ENCODE measurements at places on chromosomes 13 and 19.

DNA sequence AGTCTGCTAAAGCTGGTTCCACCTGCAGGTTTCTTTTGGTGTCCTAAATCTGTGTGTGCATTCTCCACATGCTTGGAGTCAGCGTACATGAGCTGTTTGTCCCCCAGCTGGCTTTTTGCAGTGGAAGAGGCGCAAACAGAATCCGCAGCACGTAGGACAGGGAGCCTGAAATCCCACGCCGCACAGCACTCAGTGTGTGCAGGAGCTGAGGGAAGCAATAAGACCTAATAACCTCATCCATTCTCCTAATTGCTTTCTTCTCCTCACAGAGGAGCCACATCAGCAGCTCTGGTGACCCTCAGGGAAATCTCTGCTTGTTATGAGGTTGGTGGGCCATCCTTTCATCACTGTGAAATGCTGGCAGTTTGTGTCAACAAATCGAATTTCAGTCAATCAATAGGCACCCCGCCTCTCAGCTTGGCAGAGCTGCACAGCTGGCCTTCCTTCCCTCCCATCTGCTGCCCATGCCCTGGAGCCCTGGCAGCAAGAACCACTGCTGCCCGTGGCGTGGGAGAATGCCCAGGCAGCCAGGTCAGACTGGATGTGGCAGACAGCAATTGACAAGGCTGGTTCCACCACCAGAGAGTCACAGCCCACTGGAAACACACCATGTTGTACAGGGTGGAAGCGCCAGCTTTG lies 136.7 kb downstream of the ZDHHC20 start:
- DNase-seq: no peak

GRCh38 chr13:51997641-51998330 lies 13.5 kb downstream of the ATP7B start:
- DNase-seq: no peak

GRCh38 chr13:107730813-107731212 lies 484.5 kb downstream of the LIG4 start:
- no peak for DNase-seq

GRCh38 chr19:38664503-38665211 lies 17.2 kb downstream of the ACTN4 start:
- no peak for DNase-seq

DNA sequence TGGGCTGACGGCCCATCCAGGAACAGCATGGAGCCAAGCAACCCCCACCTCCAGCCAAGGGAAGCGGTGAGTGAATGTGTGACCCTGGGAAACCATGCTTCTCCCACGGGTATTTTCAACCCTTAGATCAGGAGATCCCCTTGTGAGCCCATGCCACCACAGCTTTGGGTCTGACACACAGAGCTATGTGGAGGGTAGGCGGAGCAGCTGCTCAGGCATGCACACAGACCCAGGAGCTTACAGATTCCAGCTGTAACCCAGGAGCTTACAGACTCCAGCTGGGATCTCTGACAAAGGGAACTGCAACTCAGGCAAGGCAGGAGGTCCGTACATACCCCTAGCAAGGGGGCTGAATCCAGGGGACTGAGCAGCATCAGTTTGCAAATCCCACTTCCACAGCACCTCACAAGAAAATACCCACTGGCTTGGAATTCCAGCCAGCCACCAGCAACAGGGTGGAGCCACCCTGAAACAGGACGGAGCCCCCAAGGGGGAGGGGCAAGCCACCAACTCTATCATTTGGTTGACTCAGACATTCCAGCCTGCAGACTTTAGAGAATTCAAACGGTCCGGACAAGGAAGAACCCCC lies 40.8 kb upstream of the RFXAP start:
- peak; percentile 74 for DNase-seq

- no peak for DNase-seq
Measured at GRCh38 chr13:100637380-100637779, 37.2 kb downstream of the TMTC4 start.

GRCh38 chr19:16801600-16802013 lies 27.6 kb upstream of the SIN3B start:
- DNase-seq: no peak

GRCh38 chr13:113785051-113786010 lies 26.3 kb downstream of the TMEM255B start:
- no peak for DNase-seq

- DNase-seq: peak; percentile 38
Measured at GRCh38 chr19:51090471-51090870, 7.8 kb upstream of the KLK14 start.

GRCh38 chr13:19818223-19818842 lies 35.6 kb upstream of the PSPC1 start:
- peak; percentile 81 for DNase-seq

GRCh38 chr13:26095846-26096610 lies 44.2 kb upstream of the SHISA2 start:
- peak; percentile 17 for DNase-seq
